ENCODE measurements at places on chromosomes 12 and 14.

DNA sequence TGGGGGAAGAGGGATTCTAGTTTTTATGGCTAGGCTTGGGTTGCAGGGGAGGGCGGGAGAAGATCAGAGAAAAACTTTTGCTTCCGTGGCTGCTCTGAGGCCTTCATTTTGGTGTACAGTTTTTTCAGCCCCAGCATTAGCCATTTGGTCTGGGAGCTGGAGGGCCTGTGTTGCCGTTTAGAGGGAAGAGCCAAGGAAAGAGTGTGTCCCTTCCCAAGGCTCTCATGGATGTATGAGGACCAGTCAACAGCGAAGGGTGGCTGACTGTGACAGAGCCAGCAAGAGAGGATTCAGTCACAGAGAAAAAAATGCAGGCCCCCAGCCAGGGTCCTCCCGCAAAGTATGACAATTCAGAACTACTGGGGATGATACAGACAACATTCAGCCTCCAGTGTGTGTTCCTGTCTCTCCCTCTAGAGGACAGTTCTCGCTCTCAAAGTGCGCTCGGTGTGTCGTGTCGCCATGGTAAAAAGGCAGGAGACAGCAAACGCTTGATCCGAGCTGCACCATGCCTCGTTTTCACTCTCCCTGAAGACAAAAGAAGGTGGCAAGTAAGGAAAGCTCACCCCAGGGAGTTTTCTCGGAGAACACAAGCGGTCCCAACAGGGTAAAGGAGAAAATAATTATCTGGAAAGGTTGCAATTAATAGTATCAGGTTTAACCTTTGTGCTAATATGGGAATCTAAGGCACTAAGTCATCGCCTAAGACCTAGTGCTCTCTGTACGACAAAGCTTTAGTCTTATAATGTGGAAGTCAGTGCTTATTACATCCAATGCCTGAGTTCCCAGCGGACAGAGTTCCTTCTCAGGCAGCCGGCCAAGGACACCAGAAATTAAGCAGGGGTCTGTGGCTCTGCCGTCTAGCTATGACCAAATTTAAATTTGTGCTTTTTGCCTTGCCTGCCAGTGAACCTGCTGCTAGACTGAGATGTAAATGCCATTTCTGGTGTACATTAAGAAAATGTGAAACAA, 157.3 kb upstream of the PLXNC1 start:
- no peak for DNase-seq

GRCh38 chr12:47412601-47413236, 293.1 kb downstream of the RPAP3 start:
- DNase-seq: no peak

DNA sequence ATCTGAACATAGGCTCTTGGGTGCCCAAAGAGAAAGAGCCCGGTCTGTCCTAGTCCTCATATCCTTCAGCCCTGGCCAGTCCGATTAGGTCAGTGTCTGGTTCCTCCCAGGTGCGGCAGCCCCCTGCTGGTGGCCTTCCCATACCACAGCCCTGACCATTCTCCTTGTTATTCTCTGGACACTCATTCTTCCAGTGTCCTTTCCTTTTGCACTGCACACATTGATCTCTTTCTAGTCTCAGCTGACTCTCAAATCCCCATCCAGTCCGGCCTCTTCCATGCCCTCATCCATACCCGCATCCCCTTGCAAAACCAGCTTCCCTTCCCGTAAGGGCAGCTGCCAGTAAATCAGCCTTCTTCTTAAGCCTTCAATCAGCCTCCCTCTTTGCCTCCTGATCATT, 1316.3 kb downstream of the TMEM121 start:
- no peak for DNase-seq

- DNase-seq: no peak
Observed at GRCh38 chr14:99945732-99946651, 119.2 kb upstream of the EVL start.

DNA sequence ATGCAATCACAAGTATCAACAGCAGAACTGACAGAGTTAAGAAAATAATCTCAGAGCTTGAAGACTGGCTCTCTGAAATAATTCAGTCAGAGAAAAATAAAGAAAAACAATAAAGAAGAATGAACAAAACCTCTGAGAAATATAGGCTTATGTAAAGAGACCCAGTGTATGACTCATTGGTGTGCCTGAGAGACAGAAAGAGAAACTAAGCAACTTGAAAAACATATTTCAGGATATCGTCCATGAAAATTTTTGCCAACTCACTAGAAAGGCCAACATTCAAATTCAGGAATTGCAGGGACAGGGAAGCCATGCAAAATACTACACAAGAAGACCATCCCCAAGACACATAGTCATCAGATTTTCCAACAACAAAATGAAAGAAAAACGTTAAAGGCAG, 56.2 kb downstream of the APOBEC1 start:
- no peak for DNase-seq

GRCh38 chr14:22333422-22334274, 255.4 kb downstream of the DAD1 start:
- DNase-seq: no peak

- no peak for DNase-seq
Observed at GRCh38 chr12:4025181-4026019, 152.2 kb upstream of the PARP11 start.

GRCh38 chr14:22597771-22598098, 365 bp upstream of the ABHD4 start:
- no peak for DNase-seq

DNA sequence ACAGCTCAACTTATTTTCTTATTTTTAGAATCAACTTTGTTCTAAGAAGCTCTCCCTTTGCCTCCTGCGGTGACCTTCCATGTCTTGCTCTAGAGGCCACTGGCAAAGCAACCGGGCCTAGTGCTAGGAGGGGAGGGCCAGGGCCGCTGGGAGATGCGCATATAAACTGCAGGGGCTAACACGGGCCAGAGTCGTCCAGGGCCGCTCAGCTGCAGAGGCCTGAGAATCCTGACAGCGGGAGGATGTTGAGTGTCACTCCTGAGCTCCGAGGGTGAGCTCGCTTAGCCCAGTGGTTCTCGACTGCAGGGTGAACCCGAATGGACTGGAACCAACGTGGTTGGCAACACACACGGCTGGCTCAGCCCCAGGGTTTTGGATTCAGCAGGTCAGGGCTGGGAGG, 6.5 kb upstream of the PIWIL1 start:
- DNase-seq: no peak

DNA sequence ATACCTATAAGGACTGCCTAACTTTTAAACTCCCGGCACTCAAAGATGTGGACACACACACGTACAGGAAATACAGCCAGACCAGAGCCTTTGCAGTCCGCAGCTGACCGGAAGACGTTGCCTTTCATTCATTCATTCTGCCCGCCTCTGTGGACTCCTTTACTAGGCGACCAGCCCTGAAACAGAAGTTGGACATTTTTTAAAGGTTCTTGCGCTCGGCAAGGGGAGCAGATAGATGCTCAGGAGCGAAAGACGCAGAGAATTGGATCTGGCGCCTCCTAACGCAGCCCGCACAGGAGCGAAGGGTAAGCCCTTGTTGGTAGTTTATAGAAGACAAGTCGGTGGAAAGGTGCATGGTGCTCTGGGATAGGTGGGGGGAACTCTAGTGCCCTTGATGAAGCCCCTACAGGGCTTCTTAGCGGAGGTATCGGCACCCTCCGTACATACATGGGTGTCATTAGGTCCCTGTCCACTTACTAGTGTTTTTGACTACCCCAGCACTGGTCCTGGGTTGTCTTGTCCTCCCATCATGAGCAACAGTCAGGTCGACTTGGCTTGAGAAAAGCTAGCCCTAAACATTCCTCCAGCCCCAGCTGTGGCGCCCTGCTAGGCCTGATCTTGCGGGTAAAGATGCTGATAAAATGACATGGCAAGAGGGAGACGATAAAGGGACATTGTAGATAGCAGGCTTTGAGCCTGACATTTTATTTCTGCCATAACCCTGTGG, at the start of gene KDM2B:
KDM2B (minus strand) TSS at position 65 of the 727 bp plus-strand sequence. CDS start 112 bp downstream, outside the sequence.
- no peak for DNase-seq

GRCh38 chr14:22572562-22573058, 16.4 kb downstream of the DAD1 start:
- DNase-seq: no peak

GRCh38 chr12:127280393-127281275, 986.3 kb upstream of the TMEM132C start:
- DNase-seq: peak; percentile 51

DNA sequence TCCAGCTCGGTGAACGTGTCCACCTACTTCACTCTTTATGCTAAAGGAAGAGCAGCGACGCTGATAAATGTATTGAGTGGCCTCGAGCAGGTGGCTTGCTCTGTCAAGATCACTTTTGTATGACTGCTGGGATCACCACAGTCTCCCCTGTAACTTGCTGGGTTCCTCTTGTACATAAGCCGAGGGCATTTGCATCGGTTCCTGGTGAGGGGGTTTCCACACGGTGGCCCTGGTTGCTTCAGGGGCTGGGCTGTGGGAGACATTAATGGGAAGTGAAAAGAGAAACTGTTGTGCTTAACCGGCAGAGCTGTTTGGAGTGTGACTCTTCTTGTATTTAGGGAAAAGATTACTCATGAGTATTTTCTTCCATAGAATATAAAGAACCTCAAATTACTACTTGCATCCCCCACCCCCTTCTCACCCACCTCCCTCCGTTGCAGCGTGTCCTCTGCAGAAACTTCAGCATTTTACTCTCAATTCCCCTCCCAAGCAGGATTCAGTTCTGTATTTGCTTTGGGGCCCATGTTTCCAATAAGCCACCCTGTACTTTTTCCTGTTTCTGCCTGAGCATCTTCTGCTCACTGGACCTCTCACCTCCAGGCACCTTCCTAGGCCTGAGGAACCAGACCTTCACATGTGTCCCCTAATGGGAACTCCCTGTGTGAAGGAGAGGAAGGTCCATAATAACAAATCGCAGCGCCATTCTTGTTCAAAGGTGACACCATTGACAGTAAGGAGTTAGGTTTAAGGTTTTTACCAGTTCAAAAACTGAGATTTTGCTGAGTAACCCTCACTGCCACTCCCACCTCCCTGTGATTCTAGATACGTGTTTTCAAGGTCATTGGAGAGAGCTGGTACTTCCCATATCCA, 187.0 kb downstream of the ETV6 start:
- DNase-seq: no peak

DNA sequence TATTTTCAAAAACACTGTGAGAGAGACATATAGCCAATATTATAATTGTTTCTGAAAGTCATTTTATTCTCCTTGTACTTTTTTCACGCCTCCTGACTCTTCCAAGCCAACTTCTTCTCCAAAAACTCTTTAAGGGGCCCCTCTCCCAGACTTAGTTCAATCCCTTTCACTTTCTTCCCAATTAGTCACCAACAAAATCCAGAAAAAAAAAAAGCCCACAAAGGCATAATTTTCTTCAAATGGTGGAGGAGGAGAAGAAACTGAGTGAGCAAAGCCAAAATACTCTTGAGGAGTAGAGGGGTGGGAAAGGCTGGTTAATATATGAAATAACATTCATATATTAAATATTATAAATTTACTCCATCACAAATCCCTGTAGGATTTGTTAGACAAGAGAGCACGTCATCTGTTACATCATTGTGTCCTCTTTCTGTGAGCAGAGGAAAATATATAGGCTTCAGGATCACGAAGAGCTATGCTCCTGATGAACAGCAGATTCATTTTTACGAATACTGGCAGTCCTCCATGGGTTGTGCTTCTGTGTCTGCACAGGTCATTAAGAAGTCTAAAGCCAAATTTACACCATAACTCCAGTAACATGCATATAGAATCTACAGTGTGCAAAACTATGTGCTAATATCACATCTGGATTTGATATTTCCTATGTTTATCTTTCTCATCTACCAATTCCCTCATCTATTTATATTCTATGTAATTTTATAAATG, 25.9 kb upstream of the NID2 start:
- DNase-seq: no peak

GRCh38 chr12:52555577-52555976, 2.6 kb upstream of the KRT71 start:
- DNase-seq: no peak

GRCh38 chr12:112190231-112191025, 65.1 kb downstream of the TRAFD1 start:
- no peak for DNase-seq

DNA sequence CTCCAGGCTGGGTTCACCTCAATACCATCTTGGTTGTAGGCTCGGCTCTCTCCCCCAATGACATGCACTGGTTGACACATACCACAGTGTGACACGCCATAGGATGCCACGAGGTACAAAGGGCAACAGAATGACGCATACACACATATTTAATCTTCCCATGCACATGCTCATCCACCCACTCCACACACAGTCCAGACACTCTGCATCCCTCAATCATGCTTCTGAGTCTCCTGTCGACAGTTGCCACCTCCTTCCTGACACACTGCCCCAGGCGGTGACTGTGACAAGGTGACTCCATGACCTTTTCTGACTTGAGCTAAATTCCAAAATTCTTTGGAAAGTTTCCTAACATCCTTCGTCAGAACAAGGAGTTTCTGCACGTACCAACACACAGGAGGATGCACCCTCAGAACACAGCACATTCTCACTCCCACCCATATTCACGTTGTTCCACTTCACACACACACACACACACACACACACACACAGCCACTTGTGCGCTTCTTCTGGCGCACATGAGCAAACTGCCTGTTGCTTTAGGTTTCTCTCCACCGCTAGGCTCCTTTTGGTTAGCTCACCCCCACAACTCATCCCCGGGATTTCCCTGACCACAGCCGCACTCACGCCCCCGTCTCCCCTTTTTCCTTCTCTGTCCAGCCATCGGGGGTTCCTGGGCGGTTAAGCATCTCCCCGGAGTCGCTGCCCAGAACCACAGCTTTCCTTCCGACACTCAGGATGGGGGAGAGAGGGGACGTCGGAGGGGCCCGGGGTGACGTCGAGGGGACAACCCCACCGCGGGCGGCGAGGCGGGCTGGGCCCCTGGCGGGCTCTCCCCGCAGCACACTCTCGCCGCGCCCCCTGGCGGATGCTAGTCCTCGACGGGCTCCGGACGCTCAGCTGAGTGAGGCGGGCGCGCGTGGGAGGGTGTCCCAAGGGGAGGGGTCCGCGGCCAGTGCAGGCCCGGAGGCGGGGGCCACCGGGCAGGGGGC, 536 bp upstream of the WNT1 start:
- peak; percentile 74 for DNase-seq

GRCh38 chr14:104369208-104369607, 210.4 kb upstream of the C14orf180 start:
- no peak for DNase-seq

DNA sequence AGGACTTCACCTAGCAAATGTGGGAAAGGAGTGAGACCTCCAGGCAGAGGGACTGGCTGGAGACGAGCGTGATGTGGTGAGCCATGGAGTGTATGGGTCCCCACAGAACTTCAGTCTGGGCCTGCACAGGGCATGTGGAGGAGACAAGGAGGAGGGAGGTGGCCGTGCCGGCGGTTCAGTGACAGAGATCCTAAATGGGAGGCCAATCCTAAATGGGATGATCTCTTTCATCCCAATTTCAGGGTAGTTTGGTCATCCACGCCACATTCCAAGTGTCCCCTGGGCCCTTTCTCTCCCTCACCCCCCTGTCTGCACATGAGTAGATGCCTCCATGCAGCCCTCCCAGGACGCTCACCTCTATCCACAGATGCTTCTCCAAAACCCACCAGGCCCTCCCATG, 13.2 kb downstream of the SERPINA5 start:
- DNase-seq: no peak

- DNase-seq: no peak
Observed at GRCh38 chr14:90732139-90732538, 84.1 kb downstream of the TTC7B start.

Measured in stimulated activated CD4-positive, alpha-beta T cell treated with anti-CD3 and anti-CD28 coated beads, Interleukin-1b, Interleukin-23, amount 100 ng/mL, for 1 hour (primary cell).